ENCODE measurements at places on chromosomes 2 and 18.

- no peak for DNase-seq
These were observed 13.7 kb upstream of the SKOR2 start for GRCh38 chr18:47265197-47265596.

DNA sequence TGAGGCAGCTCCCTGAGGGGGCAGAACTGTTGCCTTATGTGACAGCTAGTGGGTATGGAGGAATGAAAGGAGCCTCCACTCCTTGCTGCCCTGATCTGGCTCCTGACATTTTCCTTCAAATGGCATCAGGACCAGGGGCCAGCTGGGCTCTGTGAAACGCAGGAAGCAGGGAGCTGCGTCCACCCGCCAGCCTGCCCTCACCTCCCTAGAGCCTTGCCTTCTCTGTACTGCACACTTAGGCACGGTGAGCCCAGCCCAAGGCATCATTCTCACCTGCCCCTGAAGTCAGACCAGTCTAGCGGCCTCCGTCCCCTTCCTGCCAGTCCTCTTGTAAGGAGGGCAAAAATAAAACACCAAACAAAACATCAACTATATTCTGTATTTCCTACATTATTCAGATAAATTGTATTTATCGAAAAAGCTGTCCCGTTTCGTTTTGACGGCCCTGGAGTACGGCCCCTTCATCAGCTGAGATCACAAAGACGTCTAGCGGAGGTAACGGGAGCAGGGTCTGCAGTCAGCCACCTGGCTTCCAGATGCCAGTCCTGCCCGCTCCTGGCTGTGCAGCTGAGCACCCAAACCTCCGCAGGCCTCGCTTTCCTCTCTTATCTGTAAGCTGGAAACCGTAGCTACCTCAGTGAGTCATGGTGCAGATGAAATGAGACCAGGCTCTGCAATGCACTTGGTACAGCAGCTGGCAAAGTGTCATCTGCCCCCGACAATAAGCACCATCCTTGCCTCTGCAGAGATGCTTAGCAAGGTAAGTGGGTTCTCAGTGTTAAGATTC is 6.9 kb upstream of the CTDP1 start:
- no peak for DNase-seq

GRCh38 chr18:76823587-76824011 is 1.2 kb downstream of the ZNF236 start:
- DNase-seq, result peak; percentile 74

DNA sequence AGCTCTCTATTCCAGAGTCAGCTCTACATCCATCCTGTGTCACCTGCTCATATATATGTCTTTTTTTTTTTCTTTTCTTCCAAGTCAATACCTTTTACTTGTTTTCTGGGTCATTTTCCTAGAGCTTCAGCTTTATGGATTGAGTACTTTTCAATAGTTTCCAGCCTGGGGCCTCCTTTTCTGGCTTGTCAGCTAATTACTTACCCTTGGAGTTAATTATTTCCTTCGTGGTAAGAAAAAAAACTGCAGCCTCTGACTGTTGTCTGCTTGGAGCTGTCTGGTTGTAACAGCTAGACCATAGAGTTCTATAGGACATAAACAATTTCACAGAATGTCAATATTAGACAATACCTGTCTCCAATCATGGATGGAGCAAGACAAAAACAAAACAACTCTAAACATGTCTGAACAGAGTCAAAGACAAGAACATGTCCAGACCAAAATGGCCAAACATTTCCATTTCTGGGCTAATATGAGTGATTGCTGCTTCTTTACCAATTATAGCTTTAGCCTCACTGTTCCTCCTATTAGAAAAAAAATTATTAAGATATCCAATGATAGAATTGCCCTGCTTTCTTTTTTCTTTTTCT is 643.1 kb downstream of the SLC4A3 start:
- no peak for DNase-seq

GRCh38 chr2:24307961-24308360 is 52.4 kb downstream of the ITSN2 start:
- no peak for DNase-seq

- no peak for DNase-seq
These were observed 520.6 kb upstream of the RAB12 start for GRCh38 chr18:8088626-8089025.

GRCh38 chr2:233841183-233841582 is 13.2 kb downstream of the HJURP start:
- peak; percentile 35 for DNase-seq

DNA sequence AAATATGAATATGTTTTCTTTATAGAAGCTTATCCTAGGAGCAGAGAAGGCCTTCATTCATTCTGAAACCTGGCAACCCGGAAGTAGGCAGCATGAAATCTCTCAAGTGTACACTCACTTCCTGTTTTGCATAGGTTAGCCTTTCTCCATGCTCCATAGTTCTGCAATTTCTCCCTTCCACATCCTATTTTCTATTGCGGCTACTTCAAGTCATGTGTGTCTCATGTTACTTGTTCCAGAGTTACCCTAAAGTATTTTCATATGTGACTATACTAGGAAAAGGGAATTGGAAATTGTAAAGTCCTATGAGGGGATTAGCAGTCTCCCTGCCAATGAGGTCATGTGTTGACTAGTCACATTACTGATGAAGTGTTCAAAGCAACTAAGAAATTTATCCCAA is 320.6 kb downstream of the NCKAP5 start:
- no peak for DNase-seq

DNA sequence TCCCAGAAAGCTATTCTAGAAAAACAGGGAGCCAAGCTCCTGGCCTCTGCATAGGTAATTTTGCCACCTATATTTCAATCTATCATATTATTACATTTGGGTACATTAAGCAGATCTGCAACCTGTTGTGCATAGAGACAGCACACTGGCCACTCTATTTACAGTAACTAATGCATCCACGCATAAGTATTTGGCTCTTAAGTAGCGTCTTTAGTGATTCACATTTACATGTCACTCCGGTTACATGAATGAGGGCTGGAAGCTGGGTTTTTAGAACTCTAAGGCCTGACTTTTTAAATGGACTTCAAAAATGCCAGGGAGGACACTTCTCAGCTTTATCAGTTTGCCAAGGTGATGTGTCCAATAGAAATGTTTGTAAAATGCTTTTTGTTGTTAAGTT is 97.7 kb downstream of the NYAP2 start:
- DNase-seq, result no peak

GRCh38 chr2:108304975-108305374 is 16.3 kb downstream of the SULT1C2 start:
- DNase-seq, result no peak

DNA sequence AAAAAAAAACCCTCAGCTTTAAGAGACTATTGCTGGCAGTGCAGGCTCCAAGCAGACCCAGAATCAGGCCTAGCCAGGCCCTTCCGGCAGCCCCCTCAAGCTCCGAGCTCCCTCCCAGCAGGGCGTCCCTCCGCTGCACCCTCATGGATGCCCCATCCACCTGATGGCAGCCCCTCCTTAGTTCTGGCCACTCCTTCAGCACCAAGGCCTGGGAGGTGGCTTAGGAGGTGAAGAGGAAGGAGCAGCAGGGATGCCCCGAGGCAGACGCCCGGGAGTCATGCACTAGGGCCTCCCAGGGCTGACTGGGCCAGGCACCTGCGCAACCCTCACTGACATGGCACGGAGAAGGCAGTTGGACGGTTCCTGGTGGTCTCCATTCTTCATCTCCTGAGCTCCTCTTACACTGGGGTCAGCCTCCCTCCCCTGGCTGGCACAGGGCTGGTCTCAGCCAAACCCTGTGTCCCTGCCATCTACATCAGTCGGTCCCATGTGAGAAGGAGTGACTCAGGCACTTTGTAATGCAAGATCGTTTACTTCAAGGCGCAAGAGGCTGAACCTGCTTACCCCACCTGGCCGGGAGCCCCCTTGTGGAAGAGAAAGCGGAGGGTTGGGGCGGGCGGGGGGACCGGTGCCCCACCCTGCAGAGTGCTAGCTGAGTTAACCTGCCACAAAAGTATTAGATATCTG is 53.5 kb upstream of the ID2 start:
- peak; percentile 69 for DNase-seq

GRCh38 chr2:68837164-68837860 is 33.9 kb downstream of the BMP10 start:
- DNase-seq, result peak; percentile 77

- no peak for DNase-seq
These were observed 515.6 kb downstream of the ERBB4 start for GRCh38 chr2:212022966-212023365.

GRCh38 chr2:101961338-101962191 is 30.2 kb upstream of the IL1R2 start:
- peak; percentile 56 for DNase-seq

- DNase-seq, result peak; percentile 54
These were observed 52.7 kb upstream of the CALCRL start for GRCh38 chr2:187500585-187501359.

GRCh38 chr2:168194784-168195522 is 52.4 kb downstream of the STK39 start:
- no peak for DNase-seq

DNA sequence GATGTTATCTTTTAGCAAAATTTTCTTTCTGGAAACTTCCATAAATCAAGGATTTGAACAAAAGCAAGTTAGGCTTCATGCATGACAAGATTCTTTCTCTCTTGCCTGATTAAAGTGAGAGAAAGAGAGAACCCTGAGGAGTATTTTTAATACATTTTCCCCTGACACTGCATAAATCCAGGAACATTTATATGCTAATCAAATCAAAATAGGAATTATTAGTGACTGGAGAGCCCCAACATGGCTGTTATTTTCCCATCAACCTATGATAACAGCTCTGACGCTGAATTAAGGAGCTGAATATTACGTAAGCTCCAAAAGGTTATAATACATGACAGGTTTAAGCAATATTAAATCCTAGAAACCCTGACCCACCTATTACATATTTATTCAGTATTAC is 930.2 kb upstream of the PIK3C3 start:
- no peak for DNase-seq

DNA sequence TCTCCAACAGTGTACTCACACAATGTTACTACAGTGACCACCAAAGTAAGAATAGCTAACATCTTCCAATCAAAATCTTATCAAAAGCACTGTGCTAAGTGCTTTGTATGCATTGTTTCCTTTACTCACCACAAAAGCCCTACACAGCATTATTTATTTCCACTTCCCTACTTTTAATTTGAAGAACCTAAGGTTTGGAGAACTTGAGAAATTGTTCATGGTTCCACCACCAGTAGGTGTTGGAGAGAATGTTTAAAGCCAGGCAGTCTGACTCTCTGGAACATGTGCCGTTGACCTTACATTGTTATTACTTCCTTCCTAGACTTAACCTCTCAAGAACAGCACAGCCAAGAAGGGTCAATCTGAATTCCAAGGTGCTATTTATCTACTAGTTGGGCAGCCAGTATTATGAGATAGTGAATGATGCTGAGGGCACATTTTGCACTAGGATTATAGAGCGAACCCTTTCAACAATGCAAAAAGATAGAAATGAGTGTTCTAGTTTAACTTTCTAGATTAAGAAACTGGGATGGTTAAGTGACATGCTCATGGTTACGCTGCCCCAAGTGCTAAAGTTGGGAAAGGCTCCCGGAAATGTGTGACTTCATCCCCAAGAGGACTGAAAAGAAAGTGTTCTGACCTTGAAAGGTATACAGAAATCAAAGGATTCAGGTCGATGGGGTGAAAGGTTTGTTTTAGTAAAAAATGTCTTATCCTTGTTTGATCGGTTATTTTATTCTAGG is 55.2 kb upstream of the FAM136A start:
- no peak for DNase-seq

GRCh38 chr2:23826040-23826439 is 100.9 kb downstream of the ATAD2B start:
- DNase-seq, result no peak

DNA sequence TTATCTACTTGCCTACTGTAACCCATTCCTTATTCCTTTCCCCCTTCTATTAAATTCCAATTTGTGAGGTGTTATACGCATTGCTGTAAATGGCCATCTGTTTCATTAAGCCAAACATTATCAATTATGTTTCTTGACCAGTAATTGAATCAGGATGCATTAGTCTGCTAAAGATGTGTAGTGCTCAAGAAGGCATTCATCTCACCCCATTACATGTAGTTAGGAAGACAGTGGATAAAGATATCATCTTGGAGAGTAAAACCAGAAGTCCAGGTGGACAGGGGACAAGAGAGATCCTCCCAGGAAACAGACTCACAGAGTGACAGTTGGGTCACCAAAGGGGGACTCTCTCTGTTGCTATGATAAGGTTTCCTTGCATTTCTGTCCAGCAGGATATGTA is 73.3 kb upstream of the FAM98A start:
- DNase-seq, result no peak

- no peak for DNase-seq
These were observed 5.8 kb upstream of the ACSL3 start for GRCh38 chr2:222854773-222855700.

DNA sequence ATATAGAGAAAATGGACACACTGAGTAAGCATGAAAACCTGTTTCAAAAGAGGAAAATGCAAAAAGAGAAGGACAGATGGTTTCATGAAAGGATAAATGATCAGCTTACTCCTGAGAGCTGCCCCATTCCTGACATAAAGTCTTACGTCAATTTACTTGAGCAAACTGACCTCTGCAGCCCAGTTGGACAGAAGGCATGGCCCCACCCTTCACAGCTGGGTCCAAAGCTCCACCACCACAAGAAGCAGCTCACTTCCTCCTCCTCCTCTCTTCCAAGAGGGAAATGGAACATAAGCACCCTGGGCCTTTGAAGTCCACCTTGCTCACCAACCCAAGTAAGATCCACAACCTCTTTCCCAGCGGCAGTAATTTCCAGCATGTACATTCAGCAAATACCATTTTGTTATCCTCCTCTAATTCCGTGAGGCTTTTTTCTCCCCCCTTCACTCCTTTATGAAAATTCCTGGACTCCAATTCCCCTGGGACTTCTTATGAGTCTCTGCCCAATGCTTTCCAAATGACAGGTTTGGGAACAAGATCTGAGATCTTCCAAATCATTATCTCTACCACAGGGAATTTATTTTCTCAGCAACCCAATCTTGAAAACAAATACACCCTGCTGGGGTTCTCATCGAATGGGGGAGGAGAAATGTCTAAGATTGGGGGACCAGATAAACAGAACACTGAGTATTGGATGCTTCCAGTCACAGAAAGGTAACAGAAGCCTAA is 10.1 kb downstream of the COL4A4 start:
- DNase-seq, result no peak

DNA sequence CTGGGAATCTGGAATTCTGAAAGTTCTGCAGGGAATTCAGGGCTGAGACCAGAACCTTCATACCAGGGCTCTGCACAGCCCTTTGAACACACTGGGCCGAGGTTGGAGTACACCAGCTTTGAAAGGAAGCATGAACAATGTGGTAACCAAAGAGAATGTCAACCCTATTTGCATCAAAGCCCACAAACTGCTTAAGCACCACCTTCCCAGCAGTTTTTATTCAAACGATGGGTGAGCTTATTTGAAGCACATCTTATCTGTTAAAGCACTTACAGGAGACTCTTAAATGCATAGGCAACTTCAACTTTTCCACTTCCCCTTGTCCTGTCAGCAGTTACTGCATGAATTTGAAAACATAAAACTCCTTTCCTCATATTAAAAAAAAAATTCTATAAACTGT is 96.6 kb downstream of the TXNL1 start:
- DNase-seq, result no peak

- DNase-seq, result no peak
These were observed 24.4 kb downstream of the SCN9A start for GRCh38 chr2:166351319-166351718.

GRCh38 chr18:46660957-46661749 is 4.1 kb upstream of the LOXHD1 start:
- peak; percentile 64 for DNase-seq

- DNase-seq, result no peak
These were observed 150.5 kb downstream of the TANC1 start for GRCh38 chr2:159118859-159119500.
